Activated CD4-positive, alpha-beta T cell treated with anti-CD3 and anti-CD28 coated beads, Interleukin-10, Interleukin-2, amounts not matched to agents 100 ng/mL and 50 ng/mL, durations not matched to agents 16 hours and 8 hours (primary cell): ENCODE measurements at places on chromosomes 7 and 10.

- no peak for DNase-seq
Observed at GRCh38 chr7:3439333-3440030, 138.4 kb downstream of the SDK1 start.

DNA sequence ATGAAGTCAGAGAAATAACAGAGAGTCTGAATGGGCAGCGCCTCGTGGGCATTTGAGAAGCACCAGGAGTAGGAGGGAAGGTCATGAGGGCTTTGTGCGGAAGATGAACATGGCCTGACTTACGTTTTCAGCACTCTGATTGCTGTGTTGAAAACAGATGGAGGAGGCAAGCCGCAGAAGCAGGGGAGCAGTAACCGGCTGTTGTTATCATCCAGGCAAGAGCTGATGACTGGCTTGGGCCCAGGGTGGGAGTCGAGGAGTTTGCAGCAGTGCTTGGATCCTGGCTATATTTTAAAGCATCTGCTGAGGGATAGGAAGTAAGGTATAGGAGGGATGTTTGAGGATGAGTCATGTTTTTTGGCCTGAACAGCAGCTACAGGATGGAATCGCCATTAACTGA is 12.7 kb upstream of the PDLIM1 start:
- no peak for DNase-seq

- no peak for DNase-seq
Observed at GRCh38 chr10:132410779-132411532, 14.0 kb downstream of the PWWP2B start.

DNA sequence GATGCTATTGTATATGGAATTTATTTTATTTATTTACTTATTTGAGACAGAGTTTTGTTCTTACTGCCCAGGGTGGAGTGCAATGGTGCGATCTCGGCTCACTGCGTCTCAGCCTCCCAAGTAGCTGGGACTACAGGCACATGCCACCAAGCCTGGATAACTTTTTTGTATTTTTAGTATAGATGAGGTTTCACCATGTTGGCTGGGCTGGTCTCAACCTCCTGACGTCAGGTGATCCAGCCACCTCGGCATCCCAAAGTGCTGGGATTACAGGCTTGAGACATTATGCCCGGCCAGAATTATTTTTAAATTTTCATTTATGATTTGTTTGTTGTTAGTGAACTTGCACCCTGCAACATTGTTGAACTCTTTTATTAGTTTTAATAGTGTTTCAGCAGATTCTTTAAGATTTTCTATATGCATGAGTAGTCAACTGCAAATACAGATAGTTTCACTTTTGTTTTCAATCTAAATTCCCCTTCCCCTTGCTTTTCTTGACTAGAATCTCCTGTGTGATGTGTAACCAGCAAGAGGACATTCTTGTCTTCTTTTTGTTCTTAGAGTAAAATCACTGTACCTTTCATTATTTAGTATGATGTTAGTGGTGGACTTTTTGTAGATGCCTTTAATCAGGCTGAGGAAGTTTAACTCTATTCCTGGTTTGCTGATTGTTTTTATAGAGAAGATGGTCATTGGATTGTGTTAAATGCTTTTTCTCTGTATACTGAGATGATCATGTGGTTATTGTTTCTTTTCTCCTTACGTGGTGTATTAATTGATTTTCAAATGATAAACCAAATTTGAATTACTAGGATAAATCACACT is 27.8 kb downstream of the ZNF33A start:
- DNase-seq = peak; percentile 24

GRCh38 chr7:106999023-106999422 is 45.5 kb upstream of the PRKAR2B start:
- no peak for DNase-seq

DNA sequence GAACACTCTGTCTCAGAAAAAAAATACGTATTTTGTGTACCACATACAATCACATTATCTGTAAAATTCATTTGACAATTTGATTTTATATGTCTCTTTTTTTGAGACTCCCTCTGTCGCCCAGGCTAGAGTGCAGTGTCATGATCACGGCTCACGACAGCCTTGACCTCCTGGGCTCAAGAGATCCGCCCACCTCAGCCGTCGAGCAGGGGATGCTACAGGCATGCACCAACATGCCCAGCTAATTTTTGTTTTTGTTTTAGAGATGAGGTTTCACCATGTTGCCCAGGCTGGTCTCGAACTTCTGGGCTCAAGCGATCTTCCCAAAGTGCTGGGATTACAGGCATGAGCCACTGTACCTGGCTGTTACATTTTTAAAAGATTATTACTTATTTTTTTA is 11.6 kb upstream of the BAZ1B start:
- no peak for DNase-seq

DNA sequence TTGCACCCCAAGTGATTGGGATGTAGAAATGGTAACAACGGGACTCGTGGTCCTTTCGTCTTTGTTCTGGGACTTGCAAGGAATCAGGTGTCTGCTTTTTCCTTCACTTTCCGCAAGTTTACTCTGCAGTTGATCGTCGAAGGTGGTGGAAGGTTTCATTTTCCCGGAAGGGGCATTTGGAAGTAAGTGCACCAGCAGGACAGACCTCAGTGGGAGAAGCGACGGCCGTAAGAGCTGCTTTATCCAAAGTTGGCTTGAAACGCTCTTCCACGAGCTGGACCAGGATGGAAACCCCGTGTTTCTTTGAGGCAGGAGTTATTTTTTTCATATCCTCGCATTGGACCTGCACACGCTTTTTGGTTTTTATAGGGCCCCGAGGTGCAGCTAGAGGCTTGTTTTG is 1.2 kb downstream of the BRI3 start:
- DNase-seq = no peak
